H9 (cell line): ENCODE measurements at places on chromosomes 7 and 10.
A peak's percentile ranks its signal among the peaks of the same experiment; 100 is the strongest.

- H3K27ac ChIP-seq = no peak overlapping the region
- H3K4me1 ChIP-seq = no peaks in the 10 kb centered on the region
- no peaks in the 10 kb centered on the region for H3K36me3 ChIP-seq
- H3K4me3 ChIP-seq = no peak overlapping the region
Measured at GRCh38 chr7:45970454-45970853, 49.4 kb upstream of the IGFBP3 start.

GRCh38 chr10:87700031-87700796 lies 40.5 kb downstream of the PAPSS2 start:
- DNase-seq = no peak
- H3K27me3 ChIP-seq = no peaks in the 10 kb centered on the region
- no peaks in the 10 kb centered on the region for H3K36me3 ChIP-seq
- no peaks in the 10 kb centered on the region for H3K4me1 ChIP-seq

DNA sequence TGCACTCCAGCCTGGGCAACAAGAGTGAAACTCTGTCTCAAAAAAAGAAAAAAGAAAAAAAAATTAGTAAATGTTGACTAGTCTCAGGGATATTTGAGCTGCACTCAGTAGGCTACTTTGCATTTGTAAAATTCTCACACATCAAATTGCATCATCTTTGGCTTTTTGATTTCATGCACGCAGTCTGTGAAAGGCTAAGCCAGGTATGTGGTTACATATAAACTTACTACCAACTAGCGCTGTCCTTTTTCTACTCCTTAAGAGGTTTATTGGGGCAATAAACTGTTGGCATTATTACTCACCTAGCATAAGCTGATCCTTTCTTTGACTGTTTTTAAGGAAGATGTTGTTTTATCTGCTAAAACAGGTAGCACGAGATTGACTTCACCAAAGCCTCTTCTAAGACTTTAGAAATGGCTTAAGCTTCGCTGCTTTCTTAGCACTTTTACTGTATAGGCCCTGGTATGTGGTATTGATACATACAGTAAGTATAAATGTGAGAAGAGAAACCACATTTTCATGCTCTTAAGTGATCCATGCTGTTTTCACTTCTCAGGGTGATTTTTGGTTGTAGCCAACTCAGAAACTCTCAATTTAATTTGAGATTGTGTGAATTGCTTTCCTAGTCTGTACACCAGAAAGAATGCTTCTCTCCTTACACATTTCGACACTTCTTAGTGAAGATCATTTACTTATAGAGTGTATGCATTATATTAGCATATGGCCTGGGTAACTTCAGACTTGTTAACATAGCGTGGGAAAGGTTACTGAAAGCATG lies 323.9 kb downstream of the AUTS2 start:
- no peaks in the 10 kb centered on the region for H3K4me1 ChIP-seq
- no peak for DNase-seq

DNA sequence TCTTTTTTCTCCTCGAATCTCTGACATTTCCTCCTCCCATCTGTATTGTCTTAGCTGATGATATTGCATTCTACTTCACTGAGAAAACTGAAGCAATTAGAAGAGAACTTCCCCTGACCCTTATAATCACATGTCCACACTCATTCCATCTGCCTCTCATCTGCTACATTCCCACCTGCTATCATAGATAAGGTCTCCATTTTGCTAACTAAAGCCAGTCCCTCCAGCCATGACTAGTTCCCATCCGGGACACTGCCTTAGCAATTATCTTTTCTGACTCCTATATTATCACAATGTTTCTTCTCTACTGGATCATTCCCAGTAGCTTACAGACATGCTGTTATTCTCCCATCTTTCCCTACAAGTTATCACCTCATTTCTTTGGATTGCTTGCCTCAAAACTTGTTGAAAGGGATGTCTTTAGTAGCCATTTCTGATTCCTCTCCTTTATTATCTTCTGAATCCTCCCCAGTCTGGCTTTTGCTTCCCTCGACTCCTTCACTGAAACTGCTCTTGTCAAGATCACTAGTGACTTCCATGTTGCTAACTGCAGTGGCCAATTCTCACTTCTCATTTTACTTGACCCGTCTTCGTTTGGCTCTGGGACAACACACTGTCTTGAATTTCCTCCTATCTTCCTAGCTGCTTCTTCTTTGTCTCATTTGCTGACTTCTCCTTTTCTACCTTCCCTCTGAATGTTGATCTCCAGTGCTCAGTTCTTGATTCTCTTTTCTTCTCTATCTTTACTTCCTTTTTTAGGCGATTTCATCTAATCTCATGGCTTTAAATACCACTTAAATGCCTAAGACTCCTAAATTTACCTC lies 35.9 kb downstream of the FZD1 start:
- H3K4me1 ChIP-seq = no peaks in the 10 kb centered on the region; the same call in 1 of the 2 replicates
- peaks cover 8% of the 10 kb centered on the region for H3K36me3 ChIP-seq
- no peak overlapping the region for H3K4me3 ChIP-seq
- H3K27me3 ChIP-seq = no peaks in the 10 kb centered on the region
- DNase-seq = no peak

DNA sequence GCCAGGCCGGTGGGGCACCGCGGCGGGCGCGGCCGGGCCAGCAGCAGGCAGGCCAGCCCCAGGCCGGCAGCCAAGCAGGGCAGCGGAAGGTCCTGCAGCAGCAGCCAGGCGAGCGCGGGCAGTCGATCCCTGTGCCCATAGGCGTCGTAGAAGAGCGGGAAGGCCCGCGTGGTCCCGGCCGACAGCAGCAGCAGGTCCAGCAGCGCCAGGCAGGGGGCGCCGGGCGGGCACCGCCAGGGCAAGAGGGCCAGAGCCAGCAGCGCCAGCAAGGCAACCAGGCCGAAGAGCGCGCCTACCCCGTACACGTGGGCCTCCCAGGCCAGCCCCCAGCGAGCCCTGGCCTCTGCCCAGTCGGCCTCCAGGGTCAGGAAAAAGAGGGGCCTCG lies 8.4 kb upstream of the RBM28 start:
- no peaks in the 10 kb centered on the region for H3K36me3 ChIP-seq
- H3K27me3 ChIP-seq = peaks cover 15% of the 10 kb centered on the region; the same call in 1 of the 2 replicates
- H3K4me3 ChIP-seq = no peak overlapping the region
- H3K27ac ChIP-seq = no peak overlapping the region
- H3K4me1 ChIP-seq = no peaks in the 10 kb centered on the region
- DNase-seq = peak; percentile 94

DNA sequence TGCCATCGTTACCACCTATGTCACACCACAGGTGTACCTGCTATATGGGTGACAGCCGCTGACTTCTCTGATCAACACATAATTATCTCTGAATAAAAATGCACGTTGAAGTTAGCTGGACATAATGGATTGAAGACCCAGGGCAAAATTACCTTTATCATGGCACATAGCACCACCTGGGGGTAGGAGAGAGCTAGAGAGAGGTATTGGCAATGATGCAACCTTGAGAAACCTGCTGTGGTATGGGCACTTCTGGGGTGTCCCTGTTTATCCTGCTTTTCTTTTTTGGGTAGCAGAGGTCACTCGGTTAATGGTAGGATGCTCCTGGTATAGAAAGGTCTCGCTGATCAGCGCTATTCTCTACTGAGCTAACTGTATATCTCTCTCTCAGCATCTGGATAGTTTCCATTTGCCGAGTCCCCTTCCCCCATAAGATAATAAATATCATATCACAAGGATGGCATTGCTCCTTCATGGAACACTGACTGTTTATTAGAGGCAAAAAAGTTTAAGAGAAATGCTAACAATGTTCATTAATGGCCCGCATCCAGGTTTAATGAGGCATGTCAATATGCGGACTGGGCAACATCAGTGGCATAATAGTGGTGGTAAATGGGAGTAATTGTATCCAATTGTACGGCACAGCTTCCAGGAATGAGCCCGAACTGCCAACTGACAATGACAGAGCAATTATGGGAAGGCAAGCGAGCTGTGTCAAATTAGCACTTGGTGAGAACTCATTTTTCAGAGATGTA lies 323.1 kb downstream of the TFEC start:
- DNase-seq = peak; percentile 28
- H3K4me1 ChIP-seq = no peaks in the 10 kb centered on the region
- H3K4me3 ChIP-seq = no peak overlapping the region
- no peak overlapping the region for H3K27ac ChIP-seq
- no peaks in the 10 kb centered on the region for H3K27me3 ChIP-seq
- H3K36me3 ChIP-seq = no peaks in the 10 kb centered on the region

- DNase-seq = no peak
- H3K4me1 ChIP-seq = no peaks in the 10 kb centered on the region; the same call in 1 of the 2 replicates
- no peaks in the 10 kb centered on the region for H3K36me3 ChIP-seq
- no peak overlapping the region for H3K27ac ChIP-seq
- H3K4me3 ChIP-seq = no peak overlapping the region
Measured at GRCh38 chr10:87603196-87603595, 56.5 kb upstream of the PAPSS2 start.
